ENCODE measurements at places on chromosomes 6 and 20.

GRCh38 chr6:75623491-75623890 lies 21.8 kb downstream of the SENP6 start:
- no peak for DNase-seq

- DNase-seq: no peak
Observed at GRCh38 chr6:32890831-32891230, 36.8 kb downstream of the PSMB9 start.

GRCh38 chr6:90315354-90315950 lies 18.8 kb upstream of the BACH2 start:
- DNase-seq: no peak

DNA sequence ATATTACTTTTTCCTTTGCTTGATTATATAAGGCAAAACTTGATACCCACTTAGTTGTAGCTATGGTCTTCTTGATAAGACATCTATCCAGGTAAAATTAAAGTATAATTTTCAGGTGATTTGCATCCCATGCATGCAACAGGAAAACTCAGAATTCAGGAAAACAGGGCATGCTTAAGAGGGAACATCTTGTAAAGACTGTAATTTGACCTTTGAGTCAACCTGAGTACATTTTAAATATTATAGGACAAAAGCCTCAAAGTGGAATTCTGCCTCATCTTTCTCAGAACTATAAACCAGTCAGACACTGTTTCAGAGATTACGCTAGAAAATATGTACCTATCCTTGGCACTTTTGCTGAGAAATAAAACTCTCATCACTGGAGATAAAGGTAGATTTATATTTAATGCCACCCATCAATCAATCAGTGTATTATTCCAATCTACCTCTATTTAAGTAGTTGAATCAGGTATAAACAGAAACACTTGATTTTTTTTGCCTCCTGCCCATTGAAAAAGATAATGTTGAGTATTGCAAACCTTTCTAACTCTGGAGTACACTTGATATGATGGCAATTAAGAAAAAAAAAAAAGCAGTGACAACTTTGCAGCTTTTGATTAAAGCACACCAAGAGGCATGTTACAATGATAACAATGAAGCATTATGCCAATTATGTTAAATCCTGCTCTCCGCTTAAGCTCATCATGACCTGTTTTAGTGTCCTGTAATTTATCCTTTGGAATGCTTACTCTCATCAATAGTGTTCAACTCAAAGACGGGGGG lies 2.8 kb downstream of the CITED2 start:
- DNase-seq: no peak

DNA sequence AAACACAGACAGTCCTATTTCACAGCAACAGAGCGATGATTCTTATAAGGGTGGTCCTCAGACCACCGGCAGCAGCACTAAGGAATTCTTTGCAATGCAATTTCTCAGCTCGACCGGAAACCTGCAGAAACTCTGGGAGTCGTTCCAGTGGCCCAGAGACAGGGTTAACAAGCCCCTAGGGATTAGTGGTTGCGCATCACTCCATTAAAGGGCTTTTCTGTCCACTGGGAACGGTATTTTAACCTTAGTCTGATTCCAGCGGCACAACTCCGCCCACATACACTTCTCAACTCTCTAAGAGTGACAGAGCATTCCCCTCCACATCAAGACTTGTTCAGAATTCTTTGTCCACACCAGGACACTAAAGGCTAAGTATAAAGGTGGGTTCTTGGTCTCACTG lies 341.5 kb downstream of the TFAP2A start:
- no peak for DNase-seq

DNA sequence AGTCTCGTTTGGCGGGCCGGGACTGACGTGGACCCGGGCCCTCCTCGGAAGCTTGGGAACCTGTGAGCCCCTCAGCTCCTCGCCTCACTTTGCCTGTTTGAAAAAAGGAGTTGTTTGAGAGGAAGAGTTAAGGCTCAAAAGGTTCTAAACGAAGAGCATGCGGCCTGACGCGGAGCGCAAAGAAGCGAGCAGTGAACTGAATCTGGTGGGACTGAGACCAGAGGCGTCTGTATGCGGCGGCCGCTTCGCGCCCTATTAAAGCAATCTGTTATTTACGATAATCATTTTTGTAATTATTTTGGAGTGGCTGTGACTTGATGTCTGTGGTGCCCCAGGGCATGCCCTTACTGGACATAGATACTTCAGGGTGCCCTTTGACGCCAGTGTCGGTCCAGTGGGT lies 3.3 kb upstream of the TFAP2C start:
- DNase-seq: no peak

GRCh38 chr6:151721146-151721545 lies 86.3 kb upstream of the ESR1 start:
- no peak for DNase-seq

DNA sequence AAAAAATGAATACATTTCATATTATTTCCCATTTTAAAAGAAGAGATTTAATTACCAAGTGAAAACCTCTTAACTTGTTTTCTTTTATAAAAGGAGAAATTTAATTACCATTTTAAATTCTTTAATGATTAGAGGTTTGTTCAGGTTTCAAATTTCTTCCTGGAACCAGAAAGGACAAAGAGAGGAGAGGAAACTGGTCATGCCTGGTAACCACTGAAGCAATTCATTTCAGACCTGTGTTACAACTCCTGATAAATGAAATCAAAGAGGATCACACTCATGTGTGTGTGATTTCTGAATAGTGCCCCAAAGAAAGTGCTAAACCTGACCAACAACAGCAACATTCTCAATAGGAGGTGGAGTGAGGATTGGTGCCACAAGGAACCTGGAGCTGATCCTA lies 12.6 kb upstream of the SLPI start:
- no peak for DNase-seq

DNA sequence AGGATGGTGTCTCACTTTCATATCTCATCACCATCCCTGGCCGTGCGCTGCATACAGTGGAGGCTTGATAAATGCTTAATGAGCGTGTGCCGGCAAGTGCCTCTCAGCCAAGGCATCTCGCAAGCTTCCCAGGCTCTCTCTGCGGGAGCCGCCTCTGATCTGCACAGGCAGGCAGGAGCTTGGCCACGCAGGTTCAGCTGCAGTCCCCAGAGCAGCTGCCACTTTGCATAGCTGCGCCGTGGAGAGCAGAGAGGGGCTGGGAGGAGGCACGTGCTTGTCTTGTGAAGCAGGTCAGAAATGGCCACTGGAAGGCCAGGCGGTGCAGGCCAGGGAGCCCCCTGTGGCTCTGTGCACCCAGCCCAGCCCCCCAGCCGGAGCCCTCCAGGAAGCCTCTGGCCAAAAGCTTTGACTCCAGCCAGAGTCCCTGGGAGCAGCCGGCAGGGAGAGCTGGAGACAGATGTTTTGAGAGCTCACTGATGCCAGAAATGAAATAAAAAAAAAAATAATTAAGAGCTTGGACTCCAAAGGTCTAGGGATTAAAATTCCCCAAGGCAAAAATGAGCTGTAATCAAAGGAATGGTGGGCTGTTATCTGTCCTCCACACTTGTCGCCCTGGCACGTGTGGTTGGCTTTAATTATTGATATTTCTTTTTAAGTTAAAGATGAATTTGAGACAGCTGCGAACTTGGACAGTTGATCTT lies 377.0 kb downstream of the CDH4 start:
- no peak for DNase-seq

- no peak for DNase-seq
Observed at GRCh38 chr6:127092466-127092865, 26.0 kb upstream of the RSPO3 start.

- no peak for DNase-seq
Observed at GRCh38 chr20:12928358-12928754, 80.4 kb upstream of the SPTLC3 start.

DNA sequence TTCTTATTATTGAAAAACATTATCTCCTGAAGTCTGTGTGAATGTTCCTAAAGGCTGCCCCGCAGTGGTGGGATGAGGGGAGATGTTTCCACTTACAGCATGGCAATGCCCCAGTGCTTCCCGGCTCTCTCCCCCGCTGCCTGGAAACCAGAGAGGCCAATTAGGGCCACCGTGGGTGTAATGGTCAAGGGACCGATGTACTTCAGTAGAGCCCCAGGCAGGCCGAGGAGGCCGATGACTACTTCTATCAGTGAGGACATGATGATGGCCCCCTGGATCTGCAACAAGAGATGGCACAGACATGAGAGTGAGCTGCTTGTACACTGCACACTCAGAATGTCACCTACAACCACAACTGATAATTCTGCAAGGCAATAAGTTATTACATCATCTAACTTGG lies 117.8 kb downstream of the SLC23A2 start:
- no peak for DNase-seq

GRCh38 chr6:37459981-37460800 lies 27.2 kb downstream of the CMTR1 start:
- DNase-seq: no peak

DNA sequence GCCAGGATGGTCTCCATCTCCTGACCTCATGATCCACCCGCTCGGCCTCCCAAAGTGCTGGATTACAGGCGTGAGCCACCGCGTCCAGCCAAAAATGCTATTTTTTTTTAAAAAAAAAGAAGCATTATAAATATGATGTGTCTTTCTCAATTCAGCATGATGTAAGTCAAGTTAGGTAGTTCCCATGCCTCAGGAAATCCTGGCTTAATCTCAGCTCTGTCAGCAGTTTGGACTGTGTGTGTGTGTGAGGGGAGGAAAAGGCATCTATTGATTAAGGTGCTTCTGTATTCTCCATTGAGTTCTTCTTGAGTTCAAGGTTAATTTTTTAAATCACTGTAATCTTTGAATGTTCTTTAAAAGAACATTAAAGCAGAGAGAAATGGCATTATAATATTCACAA lies 51.5 kb downstream of the GMDS start:
- no peak for DNase-seq

DNA sequence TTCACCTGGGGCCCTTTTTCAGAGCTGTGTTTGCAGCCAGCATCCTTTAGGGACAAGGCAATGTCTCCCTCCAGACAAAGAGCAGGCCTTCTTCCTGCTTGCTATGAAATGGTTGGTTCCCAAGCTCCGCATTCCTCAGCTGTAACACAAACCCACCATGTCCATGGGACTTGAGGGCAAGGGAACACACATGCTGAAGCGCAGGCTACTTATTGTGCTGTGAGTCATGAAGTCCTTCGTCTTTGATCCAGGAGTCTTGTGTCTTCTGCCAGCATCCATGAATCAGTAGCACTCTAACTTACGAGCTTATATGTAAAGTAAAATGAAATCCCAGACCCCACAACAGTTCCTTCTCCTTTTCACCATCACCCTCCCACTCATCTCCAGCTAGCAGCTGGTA lies 59.0 kb downstream of the ANKRD60 start:
- peak; percentile 7 for DNase-seq

DNA sequence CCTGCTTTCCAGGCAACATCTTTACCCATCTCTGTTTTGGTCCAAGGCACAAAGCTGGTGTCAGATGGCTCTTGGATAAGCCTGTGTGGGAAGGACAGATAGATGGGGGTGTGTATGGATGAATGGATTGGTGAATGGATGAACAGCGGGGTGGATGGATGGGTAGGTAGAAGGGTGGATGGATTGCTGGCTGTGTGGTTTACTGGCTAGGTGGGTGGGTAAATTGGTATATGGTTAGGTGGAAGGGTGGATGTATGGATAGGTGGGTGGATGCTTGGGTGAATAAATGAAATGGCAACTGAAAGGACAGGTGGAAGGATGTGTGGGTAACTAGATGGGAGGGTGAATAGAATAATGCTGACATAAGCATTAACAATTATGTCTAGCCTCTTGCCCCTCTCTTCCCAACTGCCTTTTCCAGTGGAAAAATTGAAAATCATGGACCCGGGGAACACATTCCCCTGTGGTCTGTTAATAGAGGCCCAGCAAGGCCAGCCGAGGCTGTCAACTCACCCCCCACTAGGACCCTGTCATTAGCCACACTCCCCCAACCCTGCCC lies 43.8 kb upstream of the RSPO4 start:
- DNase-seq: no peak

- peak; percentile 16 for DNase-seq
Observed at GRCh38 chr6:168088161-168089053, 9.4 kb upstream of the FRMD1 start.

DNA sequence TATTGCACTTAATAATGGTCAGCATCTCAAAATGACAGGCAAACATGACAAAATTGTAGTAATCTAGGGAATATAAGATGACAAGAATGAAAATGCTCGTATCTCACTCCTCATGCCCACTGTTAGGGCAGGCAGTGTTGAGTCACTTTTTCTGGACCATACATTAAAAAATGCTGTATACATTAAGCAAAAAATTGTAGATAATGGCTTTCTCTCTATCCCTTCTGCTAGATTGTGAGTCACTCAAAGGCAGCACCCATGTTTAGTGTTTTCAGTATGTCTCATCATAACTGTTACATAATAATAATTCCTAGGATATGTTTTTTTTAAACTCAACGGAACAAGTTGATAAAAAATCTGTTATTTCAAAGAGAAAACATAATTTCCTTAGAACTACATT lies 199.3 kb downstream of the TENT5A start:
- DNase-seq: no peak

DNA sequence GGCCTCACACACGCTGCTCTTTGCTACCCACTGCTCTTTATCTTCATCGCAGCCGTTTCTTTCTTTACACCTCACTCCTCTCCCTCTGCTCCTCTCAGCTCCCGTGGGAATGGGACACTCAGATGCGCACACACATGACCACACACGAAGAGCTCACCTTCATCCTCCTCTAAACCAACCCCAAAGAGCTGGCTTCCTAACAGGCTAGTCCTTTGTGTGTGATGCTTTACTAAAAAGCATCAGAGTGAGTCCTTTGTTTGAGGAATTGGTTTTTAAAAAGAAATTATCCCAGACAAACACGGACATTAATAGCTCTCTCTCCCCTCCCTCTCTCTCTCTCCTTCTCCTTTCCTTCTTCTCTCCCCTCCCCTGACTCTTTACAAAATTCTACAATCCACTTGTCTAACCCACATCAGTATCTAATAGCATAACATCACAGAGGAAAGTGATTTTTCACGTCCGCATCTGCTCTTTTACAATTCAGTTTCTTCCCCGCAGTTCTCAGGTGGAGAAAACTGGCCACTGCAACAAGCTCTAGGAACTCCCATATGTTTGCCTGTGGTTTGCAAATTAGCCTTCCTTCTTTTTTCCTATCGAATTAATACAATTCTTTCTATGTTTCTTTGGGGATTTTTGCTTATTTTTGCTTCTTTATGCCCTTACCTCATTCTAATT lies 306.8 kb upstream of the CNR1 start:
- DNase-seq: no peak

DNA sequence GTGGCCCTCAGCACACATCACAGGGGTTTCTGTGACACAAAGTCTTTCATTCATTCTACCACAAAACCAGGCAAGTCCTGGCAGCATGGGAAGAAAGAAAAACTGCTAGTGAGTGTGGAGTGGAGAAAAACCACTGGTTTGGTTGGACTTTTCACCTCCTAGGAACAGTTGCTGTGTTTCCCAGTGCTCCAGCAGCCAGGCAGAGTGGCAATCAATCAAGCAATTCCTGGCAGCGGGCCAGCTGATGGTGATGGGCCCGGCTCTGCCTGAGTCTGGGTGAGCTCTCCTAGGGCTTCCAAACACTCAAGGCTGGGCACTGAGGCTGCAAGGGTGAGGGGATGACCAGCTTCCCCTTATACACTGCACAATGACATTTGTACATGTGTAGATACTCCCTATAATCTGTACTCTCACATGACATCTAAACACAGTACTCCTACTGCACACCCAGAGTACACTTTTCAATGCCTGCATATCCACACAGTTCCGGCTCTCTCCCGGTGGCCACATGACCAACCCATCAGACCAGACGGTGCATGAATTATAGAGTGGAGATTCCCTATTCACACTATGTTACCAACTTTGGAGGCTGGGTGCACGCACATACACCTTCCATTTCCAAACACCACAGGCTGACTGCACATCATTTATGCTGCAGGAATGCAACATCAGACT lies 156.6 kb downstream of the UNC5CL start:
- no peak for DNase-seq

Data from AG04449 (cell line).